ENCODE measurements at places on chromosomes 7 and 10.

DNA sequence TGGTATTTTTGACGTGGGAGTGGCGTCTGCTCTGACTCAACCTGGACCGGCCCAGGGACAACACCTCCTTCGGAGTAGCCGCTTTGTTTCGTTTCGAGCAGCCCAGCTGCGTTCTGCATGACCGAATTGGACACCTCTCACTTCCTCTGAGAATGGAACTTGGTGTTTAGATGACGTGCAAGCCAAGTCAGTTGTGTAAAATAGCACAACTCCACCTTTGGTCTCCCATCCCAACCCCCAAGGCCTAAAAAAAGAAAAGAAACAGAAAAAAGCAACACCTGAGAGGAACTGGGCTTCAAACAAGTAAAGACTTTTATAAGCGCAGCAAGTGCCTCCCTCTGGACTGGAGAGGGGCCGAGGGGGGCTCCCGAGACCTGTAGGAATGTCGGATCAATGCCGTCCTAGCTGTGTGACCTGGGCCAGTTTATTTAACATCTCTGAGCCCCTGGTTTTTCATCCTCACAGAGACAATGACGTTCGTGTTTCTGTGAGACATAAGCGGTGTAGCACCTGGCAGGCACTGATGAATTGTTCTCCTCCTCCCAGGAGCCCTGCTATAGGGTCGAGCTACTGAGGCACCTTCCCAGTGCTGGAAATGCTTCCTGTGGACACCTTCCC, 52.0 kb upstream of the SMNDC1 start:
- DNase-seq = peak; percentile 45

DNA sequence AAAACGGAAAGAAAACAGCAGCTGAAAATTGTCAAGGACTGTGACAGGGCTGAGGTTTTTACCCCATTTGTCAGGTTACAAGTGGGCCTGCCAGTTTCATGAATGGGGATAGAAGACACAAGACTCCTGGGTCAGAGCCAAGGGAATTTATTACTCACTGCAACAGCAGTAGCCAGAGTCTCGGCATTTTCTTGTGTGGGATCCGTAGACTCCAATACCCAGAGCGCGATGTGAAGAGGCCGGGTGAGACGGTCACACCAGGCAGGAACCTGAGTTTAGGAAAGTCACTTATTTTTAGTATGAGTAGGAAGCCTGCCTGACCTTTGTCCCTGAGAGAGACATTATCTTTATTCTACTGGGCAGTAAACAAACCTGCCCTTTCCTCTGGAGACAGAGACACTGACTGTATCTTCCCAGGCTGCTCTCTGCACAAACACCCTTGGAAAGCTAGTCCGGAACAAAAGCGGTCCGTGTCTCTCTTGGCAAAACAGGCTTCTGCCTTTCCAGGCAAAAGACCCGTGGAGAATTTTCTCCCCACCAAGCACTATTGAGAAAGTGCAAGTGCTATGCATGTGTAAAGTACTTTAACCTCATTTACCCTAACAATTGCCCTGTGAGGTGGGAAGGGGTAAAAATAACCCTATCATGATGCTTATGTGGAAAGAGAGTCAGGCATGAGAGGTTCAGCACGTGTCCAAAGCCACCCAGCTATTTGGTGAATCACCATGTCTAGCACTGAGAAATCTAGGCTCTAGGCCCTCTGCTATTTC, 58.4 kb downstream of the JCAD start:
- DNase-seq = no peak

- no peak for DNase-seq
Measured at GRCh38 chr10:107577221-107577620, 412.7 kb upstream of the SORCS1 start.

GRCh38 chr10:128029731-128030369, 96.4 kb downstream of the MKI67 start:
- no peak for DNase-seq

DNA sequence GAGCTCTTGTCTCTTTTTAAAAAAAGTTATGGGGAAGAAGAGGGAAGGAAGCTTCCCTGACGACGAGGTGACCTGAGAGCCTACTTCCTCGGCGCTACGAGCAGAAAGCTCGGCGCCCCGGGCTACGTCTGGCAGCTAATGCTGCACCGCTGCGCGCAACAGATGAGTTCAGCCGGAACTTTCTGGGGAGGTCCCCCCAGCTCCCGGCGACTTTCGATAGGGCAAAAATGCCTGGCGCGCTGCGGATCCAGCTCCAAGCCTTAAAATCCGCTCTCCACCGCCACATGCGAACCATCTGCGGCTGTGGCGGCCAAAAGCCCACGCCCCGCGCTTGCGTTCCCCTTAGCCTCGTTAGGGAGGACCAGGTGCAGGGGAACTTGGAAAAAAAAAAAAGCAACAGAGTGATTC, 621 bp downstream of the P4HA1 start:
- peak; percentile 81 for DNase-seq

- no peak for DNase-seq
Measured at GRCh38 chr10:101724446-101724845, 29.5 kb upstream of the FBXW4 start.

GRCh38 chr10:67917169-67917568, 32.7 kb downstream of the SIRT1 start:
- no peak for DNase-seq

DNA sequence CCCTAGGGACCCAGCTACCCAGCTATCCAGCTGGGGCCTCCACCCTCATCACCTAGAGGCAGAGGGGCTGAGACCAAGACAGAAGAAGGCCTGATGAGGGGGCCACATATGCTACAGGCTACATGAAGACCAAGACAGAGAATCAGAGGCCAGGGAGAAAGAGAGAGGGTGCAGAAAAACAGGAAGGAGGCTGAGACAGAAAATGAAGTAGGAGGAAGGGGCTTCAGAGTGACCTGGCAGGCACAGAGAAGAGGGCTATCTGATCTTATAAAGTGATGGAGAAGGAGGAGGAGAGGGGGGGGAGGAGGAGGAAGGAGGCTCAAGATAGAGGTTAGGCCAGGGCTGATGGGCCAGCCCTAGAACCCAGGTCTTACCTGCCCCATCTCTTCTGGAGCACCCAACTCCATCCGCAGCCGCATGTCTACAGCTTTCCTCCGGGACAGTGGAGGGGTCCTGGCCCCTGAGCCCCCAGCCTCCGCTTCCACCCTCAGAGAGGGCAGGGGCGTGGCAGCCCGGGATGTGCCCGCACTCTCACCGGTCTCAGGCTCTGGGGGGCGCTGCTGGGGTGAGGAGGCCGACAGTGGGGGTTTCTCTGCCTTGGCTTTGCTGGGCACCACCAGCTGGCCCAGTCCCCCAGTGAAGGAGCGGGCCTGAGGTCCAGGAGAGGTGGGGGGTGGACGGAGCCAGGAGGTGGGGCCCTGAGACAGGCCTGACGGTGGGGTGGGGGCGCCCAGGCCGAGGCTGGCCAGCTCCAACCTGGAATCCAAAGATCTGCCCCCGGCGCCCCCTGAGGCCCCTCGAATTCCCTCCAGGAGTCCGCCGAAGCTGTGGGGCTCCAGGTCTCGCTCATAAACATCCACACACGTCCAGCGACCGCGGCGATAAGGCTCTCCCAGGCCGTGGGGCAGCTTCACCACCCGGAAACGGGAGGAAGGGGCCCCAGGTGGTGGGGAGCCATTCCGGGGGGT, 1.8 kb downstream of the TSC22D4 start:
- DNase-seq = peak; percentile 75

DNA sequence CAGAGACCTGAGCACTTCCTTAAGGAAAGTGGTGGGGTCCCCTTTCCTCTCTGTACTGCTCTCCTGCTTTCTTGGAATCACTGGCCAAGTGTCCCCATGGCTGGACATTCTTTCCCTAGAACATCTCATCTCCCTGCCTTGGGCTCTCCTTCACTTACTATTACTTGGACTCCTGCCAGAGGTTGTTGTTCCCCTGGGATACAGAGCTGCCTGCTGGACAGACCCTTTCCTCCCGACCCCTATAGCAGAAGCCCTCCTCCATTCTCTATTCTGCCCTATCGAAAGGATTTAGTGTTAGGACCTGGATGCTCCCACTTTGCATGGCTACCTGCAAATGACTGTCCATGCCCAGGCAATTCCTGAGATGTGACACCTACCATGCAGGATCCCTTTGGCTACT, 164.3 kb upstream of the PODXL start:
- DNase-seq = no peak

DNA sequence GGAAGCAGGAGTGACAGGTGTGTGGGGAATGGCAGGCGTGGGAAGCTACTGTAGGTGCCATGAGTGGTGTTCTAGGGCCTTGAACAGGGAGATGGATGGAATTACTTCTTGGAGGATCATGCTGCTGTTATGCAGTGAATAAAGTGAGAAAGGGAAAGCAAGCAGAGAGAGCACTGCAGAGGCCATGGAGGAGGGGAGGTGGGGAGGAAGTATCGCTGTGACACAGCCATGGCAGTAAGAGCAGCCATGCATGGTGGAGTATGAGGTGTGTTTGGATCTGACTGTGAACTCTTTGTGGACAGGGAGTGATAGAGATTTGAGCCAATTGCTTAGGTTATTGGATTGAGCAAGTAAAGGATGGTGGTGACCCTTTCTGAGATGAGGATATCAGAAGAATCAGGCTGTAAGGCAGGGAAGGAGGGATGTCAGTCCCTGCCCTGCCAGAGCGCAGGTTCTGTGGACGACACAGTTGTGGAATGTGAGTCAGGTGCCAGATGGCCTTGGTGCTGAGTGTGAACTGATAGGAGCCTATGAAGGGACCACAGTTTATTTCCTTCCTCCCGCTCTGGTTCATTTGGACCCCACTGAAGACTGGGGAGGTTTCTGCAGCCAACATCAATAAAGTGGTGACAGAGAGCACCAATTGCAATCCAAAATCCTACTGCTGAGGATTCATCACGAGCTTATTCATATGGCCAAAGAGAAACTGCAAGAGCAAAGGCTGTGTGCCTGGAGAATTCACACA, 105.5 kb upstream of the TMEM72 start:
- no peak for DNase-seq

- no peak for DNase-seq
Measured at GRCh38 chr10:80194373-80195045, 10.8 kb downstream of the ANXA11 start.

DNA sequence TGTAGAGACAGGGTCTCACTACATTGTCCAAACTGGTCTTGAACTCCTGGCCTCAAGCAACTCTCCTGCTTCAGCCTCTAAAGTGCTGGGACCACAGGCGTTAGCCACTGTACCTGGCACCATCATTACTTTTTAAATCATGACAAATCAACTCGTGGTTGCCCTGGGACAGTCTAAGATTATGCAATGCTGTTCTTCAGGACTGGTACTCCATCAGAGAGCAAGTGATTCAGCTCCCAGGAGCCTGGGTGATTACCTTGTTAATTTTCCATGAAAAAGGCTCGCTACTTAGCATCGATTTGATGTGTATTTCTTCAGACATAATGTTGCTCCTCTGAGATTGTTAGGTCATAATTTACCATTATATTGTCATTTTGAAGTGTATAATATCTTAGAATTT, 158.9 kb upstream of the STEAP4 start:
- no peak for DNase-seq

DNA sequence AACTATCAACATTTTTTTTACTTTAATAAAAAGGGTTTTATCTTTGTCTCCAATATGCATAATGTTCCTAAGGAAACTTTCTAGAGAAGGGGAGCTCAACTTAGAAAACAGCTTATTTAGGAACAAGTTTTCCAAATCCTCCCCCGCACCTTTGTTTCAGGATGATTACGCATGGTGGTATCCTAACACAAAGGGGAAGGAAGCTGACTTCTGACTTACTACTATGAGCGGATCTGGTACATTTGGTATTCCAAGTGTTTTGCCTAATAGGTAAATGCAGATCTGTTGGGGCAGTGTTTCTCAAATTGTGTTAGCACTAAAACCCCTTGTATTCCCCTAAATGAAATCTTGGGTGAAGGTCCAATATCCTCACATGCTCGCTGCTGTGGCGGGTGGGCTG, 229.3 kb upstream of the KLF14 start:
- DNase-seq = no peak

- no peak for DNase-seq
Measured at GRCh38 chr10:122468307-122468925, 7.1 kb downstream of the HTRA1 start.

GRCh38 chr7:84722734-84723133, 464.1 kb downstream of the SEMA3D start:
- DNase-seq = no peak

GRCh38 chr10:24897326-24897926, 55.0 kb downstream of the PRTFDC1 start:
- no peak for DNase-seq

- DNase-seq = no peak
Measured at GRCh38 chr7:102991540-102992214, 78.9 kb downstream of the LRRC17 start.

- DNase-seq = no peak
Measured at GRCh38 chr10:80502621-80503583, 34.8 kb upstream of the SH2D4B start.

DNA sequence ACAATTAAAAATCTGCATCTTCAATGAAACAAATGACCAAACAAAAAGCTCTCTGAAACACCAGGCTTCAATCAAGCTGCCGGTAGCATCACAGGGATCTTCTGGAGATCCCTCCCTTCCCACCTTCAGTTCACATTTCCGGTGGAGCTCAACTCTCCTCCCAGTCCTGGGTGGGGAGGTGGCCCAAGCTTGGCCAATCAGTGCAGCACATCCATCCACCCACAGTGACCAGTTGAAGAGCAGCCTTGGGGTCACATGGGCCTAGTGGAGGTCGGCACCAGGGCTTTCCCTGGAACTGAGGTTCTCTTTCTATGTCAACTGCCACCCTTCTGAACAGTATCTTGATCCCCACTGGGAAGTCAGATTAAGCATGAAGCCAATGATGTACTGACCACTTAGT, 620.1 kb upstream of the MGMT start:
- no peak for DNase-seq

DNA sequence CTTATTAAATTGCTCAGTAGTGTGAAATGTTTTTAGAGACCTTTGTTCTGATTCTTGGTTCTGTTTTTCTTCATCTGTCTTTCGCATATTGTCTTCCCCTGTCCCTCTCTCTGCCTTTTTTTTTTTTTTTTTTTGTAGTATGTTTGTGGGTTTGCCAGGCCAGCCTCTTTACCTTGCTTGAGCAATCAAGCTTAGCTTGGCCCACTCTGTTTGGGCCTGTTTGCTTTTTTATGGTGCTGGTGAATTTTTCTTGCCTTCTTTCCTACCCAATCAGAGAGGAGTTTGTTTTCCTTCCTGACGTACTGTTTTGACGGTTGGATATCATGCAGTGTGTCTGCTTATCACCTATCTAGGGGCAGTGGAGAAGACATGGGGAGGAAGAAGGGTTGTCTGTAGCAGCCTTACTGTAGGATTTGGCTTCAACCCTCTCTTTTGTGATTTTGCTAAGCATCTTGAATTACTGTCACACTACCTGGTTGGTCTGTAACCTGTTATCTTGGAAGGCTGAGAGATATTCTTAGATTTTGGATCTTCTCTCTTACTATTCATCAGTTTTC, 64.0 kb downstream of the BBS9 start:
- no peak for DNase-seq

DNA sequence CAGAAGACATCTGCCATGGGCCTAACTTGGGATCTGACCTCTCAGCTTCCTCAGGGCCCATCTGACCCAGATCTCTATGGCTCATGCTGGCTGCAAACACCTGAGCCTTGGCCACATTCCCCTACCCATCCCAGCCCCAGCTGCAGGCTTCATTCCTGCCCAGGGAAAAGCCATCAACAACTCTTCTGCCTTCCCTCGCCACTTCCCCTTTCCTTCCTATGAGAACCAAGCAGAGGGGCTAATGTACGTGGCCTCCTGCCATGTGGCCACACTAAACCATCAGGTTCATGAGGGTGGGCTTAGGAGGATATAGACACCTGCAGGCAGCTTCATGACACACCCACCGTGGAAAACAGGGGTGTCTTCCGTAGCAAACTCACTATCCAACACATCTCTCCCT, 312.2 kb downstream of the GALNT17 start:
- no peak for DNase-seq

GRCh38 chr7:105016709-105017656, 3.0 kb downstream of the KMT2E start:
- DNase-seq = no peak

Data from activated naive CD8-positive, alpha-beta T cell treated with anti-CD3 and anti-CD28 coated beads for 36 hours (primary cell).